Activated CD8-positive, alpha-beta memory T cell treated with anti-CD3 and anti-CD28 coated beads, Interleukin-2, amount 10 ng/mL, durations not matched to agents 7 days and 5 days (primary cell): ENCODE measurements at places on chromosomes 16 and 17. TPM values are rescaled to one million over a fixed set of nuclear protein-coding genes. Genes with fewer than 3 reads are reported as not detected.

DNA sequence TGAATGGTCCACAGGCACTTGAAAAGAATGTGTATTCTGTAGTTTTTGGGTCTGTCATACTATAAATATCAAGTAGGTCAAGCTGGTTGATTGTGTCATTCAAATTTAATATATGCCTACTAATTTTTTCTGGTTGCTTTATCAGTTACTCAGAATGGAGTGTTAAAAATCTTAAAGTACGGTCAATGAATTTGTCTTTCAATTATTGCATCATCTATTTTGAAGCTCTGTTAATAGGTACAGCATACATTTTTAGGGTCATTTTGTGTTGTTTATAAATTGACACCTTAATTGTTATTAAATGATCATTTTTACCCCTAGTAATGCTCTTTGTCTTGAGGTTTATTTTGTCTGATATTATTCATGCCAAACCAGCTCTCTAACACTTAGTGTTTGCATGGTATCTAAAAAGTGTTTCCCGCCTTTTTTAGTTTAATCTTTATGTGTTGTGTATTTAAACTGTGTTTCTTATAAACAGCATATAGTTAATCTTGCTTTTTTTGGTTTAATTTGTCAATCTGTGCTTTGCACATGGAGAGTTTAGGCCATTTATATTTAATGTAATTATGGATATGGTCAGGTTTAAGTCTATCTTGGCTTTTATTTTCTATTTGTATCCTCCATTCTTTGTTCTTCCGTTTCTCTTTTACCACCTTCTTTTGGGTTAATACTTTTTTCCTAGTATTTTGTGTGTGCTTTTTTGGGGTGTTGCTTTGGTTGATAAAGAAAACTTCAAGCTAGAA is 204.9 kb upstream of the EEF2KMT start:
- no peak overlapping the region for H3K4me3 ChIP-seq
- no peak for DNase-seq
- H3K27ac ChIP-seq, result no peak overlapping the region
- H3K27me3 ChIP-seq, result no peaks in the 10 kb centered on the region

GRCh38 chr16:14177704-14178103 is 106.6 kb downstream of the MRTFB start:
- no peaks in the 10 kb centered on the region for H3K27me3 ChIP-seq
- H3K27ac ChIP-seq, result no peak overlapping the region
- DNase-seq, result no peak
- H3K4me1 ChIP-seq, result no peaks in the 10 kb centered on the region

GEMIN4 gene
- 40.8 TPM for total RNA-seq

CA5A gene
- total RNA-seq, result not detected

DNA sequence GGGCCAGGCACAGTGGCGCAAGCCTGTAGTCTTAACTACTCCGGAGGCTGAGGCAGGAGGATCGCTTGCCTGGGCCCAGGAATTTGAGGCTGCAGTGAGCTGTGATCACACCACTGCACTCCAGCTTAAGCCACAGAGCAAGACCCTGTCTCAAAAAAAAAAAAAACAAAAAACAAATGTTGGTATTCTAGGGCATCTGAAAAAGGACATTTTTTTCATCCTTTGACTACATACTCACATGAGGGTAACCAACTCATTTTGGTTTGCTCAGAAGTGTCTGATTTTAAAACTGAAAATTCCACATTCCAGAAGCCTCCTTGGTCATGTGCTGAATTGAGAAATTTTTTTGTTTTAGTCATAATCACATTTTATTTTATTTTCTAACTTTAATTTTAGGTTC is 12.7 kb upstream of the C16orf82 start:
- no peaks in the 10 kb centered on the region for H3K27me3 ChIP-seq
- no peaks in the 10 kb centered on the region for H3K4me1 ChIP-seq
- H3K4me3 ChIP-seq, result no peak overlapping the region
- H3K27ac ChIP-seq, result no peak overlapping the region
- DNase-seq, result no peak
- H3K36me3 ChIP-seq, result no peaks in the 10 kb centered on the region

DNA sequence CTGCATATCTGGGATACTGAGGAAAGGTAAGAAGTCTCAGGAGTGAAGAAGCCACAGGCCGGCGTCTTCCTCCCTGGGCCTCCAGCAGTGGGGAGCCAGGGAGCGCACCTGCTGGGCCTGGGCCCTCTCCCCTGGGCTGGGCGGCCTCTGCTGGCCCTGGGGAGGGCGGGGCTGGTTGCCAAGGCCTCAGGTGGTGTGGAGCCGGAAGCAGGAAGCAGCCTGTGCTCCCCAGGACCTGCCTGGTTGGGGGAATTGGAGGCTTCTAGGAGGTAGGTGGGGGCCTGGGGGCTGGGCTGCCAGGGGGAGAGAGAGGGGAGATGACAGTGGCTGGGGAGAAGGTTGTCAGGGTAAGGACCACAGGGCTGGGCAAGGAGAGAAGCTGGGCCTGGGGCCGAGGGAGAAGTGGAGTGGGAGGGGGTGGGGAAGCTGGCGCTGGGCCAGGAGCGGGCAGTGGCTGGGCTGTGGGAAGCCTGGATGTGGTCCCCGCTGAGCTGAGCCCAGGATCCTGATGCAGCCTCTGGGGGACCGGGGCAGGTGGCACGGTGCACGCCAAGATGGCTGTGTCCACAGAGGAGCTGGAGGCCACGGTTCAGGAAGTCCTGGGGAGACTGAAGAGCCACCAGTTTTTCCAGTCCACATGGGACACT is at the start of gene SMIM22:
SMIM22 (plus strand) TSS at position 189 of the 647 bp plus-strand sequence; CDS start at position 555, 366 bp downstream.
- H3K36me3 ChIP-seq, result no peaks in the 10 kb centered on the region
- no peak within 1 kb of the TSS for H3K4me3 ChIP-seq
- H3K4me1 ChIP-seq, result peaks cover 6% of the 10 kb centered on the region
- DNase-seq, result no peak
- H3K27ac ChIP-seq, result no peak within 1 kb of the TSS

- H3K27ac ChIP-seq, result no peak overlapping the region
- H3K36me3 ChIP-seq, result no peaks in the 10 kb centered on the region
- no peak for DNase-seq
- peaks cover 37% of the 10 kb centered on the region for H3K27me3 ChIP-seq
Measured at GRCh38 chr17:65334406-65334805, 197.2 kb downstream of the RGS9 start.

DNA sequence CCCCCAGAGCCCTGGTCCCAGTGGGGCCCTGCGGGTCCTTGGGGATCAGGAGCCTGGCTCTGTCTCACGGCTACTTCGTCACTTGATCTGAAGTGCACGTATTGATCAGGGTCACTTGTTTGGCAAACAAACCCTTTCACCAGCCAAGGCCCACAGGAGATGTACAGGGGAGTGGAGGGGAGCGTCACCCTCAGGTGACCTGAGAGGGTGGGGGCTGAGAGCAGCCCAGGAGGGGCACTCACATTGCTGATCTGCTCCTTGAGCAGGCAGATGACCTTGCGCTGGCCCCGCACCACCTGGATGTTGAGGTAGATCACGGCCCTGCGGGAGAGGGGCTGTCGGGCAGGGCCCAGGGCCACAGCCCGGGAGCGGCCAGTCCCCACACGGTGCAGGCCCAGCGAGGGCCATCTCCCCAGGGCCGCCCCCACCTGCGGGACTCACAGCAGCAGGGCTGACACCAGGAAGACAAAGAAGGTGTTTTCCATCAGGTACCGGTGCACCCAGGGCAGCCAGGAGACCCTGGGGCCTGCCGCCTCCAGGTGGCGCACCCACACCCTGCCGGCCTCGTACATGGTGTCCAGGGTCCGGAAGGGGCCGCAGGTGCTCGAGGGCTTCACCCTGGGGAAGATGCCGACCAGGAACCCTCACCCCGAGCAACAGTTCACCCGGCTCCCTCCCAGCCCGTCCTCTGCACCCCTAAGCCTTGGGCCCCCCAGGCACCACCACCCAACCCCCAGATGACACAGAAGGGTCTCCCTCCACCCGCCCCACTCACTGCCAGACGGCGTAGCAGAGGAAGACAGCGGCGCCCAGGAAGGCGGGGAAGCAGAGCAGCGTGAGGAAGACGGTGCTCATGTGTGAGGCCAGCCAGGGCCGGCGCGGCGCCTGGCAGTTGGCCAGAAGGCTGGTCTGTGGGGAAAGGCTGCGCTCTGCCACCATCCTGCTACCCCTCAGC is 11.3 kb downstream of the TMC6 start:
- no peak for DNase-seq
- H3K36me3 ChIP-seq, result peaks cover 41% of the 10 kb centered on the region
- no peak overlapping the region for H3K4me3 ChIP-seq
- peak overlapping the region; percentile 35 for H3K27ac ChIP-seq
- peaks cover 58% of the 10 kb centered on the region for H3K4me1 ChIP-seq
- no peaks in the 10 kb centered on the region for H3K27me3 ChIP-seq

- H3K36me3 ChIP-seq, result no peaks in the 10 kb centered on the region
- H3K27ac ChIP-seq, result no peak overlapping the region
- H3K4me3 ChIP-seq, result no peak overlapping the region
- no peaks in the 10 kb centered on the region for H3K27me3 ChIP-seq
Measured at GRCh38 chr16:20285993-20286499, 41.3 kb downstream of the GP2 start.

TMC6 gene
- total RNA-seq, result 347 TPM

GRCh38 chr17:38671939-38672720 is 2.6 kb downstream of the EPOP start:
- H3K27ac ChIP-seq, result no peak overlapping the region
- no peak for DNase-seq
- no peak overlapping the region for H3K4me3 ChIP-seq
- H3K36me3 ChIP-seq, result no peaks in the 10 kb centered on the region

GRCh38 chr16:81997738-81998137 is 13.5 kb downstream of the SDR42E1 start:
- peaks cover 18% of the 10 kb centered on the region for H3K36me3 ChIP-seq
- no peak for DNase-seq
- no peak overlapping the region for H3K4me3 ChIP-seq
- no peaks in the 10 kb centered on the region for H3K27me3 ChIP-seq

GRCh38 chr16:23847948-23848347 is 12.2 kb downstream of the PRKCB start:
- peak overlapping the region; percentile 46 for H3K4me3 ChIP-seq
- H3K27me3 ChIP-seq, result no peaks in the 10 kb centered on the region
- DNase-seq, result peak; percentile 83
- H3K4me1 ChIP-seq, result peaks cover 83% of the 10 kb centered on the region
- H3K36me3 ChIP-seq, result peaks cover 60% of the 10 kb centered on the region

- no peaks in the 10 kb centered on the region for H3K36me3 ChIP-seq
- no peak overlapping the region for H3K27ac ChIP-seq
Measured at GRCh38 chr16:70648606-70649005, 2.2 kb downstream of the IL34 start.
